ENCODE measurements at places on chromosomes 1 and 21.

GRCh38 chr1:32464716-32465577 lies at the start of gene ZBTB8B:
ZBTB8B (plus strand) TSS chr1:32465072; CDS start chr1:32470625, 5,553 bp downstream.
- ATAC-seq: peak; percentile 39

- ATAC-seq: peak; percentile 37
Measured at GRCh38 chr1:207070811-207071210, 17.7 kb downstream of the PFKFB2 start.

DNA sequence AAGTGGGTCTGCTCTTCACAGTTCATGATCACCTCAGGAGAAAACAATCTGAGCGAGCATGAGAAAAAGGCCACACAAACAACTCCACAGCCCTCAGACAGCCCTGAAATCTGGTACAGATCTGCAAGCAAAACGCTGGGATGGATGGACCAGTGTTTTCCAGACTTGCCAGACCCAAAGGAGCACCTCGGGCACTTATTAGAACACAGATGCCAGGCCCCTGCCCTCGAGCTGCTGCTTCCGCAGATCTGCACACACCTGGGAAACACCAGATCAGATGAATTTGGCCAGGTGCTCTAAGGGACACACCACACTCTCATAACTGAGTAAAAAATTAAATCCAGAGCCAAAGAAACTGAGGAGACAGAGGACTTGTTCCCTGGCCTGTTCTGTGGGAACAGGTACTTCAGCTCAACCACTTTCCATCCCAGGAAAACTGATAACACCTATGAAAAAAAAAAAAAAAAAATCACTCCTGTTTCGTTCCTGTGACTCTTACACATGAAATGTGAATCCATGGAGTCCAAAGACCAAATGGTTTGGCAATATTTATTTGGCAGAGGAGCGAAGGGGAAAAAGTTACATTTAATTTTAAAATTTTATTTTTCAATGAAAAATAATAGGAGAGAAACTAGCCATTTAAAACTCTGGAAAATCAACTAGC lies 202.9 kb upstream of the ESRRG start:
- ATAC-seq: no peak

DNA sequence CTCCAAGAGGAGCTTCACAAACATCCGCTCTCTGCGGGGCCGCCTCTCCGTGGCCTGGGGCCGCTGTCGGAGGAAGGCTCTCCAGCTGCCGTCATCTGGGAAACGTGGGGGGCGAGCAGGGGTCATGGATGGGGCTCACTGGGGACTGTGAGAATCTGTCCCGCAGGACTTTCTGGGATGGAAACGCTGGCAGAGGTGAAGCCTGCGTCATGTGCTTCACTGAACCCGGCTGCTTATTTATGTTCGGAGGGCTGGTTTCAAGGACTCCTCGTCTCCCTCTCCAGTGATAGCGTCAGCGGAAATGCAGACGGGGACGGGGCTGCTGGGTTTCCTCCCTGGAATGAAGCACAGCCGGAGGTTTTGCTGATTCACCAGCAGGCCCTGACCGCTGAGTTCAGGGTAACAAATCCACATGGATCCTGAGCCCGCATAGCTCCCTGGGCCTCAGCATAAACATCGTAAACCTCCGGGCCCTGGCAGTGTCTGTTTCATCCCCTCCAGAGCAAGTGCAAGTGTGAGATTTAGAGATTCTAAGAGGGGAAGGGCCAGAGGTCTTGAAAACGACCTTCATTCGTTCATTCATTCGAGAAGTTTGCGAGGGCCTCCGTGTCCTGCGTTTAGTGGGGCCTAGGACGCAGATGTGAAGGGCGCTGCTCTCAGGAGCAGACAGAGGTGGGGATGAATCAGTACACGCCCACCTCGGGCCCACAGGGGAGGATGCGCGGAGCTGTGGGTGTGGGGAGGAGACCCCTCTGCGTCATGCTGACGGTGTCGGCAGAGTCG lies 7.0 kb upstream of the POFUT2 start:
- no peak for ATAC-seq

- ATAC-seq: no peak
Measured at GRCh38 chr1:48725341-48726046, 51.2 kb downstream of the BEND5 start.

Measured in activated T-helper 17 cell treated with anti-CD3 and anti-CD28 coated beads, Interleukin-2, amount 50 U/mL, for 72 hours (primary cell).